HepG2 (cell line): ENCODE measurements at places on chromosomes 13 and 19. TPM values are rescaled to one million over a fixed set of nuclear protein-coding genes. Genes with fewer than 3 reads are reported as not detected.

GRCh38 chr13:96783511-96783910 lies 210.8 kb downstream of the OXGR1 start:
- DNase-seq: no peak

- no peak for DNase-seq
Observed at GRCh38 chr19:58578012-58578925, 5.1 kb upstream of the MZF1 start.

GRCh38 chr19:58181902-58182576 lies 822 bp upstream of the ZNF274 start:
- peak; percentile 71 for DNase-seq

- no peak for DNase-seq
Observed at GRCh38 chr13:52644108-52644507, 1.9 kb downstream of the HNRNPA1L2 start.

DNA sequence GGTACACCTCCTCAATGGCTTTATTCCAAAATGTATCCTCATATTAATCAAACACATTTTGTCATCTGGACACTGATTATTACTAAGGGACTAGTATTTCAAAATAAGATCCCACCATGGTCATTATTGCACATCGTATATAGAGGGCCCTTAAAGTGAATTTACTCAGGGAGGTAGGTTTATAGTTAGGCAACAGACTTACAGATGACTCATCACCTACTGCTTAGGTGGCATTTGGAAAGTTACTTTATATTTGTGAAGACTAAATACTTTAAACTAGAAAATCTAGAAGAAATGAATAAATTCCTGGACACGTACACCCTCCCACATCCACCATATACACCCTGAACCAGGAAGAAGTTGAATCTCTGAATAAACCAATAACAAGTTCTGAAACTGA lies 353.0 kb downstream of the KCTD12 start:
- no peak for DNase-seq

Gene PRRG2
- total RNA-seq: 0.51 and 0.82 TPM in 2 replicates

Gene MAST1
- 0.27 and 0.73 TPM in 2 replicates for total RNA-seq

Gene CEACAM16
- total RNA-seq: not detected in 2 replicates
